Renal cortical epithelial cell (primary cell): ENCODE measurements at places on chromosomes 3 and 15. TPM values are rescaled to one million over a fixed set of nuclear protein-coding genes. Genes with fewer than 3 reads are reported as not detected.

DNA sequence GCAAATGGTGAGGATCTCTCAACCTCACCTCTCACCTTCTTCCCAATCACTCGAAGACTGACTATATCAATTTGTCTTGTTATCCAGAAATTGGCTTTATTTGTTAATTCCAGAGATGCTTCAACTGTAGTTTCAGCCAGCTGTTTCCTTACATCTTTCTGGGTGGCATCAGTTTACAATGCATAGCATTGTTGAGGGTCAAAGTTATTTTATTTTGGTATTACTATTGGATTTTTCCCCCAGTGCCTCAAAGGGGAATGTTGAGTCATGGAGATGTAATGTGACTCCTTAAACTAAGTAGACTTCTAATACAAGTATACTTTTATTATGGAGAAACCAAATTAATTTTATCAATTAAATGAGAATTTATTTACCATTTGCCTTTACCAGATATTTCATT is 351.6 kb downstream of the TIGIT start:
- DNase-seq, result no peak

ZNF501 gene
- 1.2 and 5.3 TPM in 2 replicates for total RNA-seq

GRCh38 chr15:94212291-94212690 is 19.1 kb upstream of the MCTP2 start:
- DNase-seq, result no peak

DNA sequence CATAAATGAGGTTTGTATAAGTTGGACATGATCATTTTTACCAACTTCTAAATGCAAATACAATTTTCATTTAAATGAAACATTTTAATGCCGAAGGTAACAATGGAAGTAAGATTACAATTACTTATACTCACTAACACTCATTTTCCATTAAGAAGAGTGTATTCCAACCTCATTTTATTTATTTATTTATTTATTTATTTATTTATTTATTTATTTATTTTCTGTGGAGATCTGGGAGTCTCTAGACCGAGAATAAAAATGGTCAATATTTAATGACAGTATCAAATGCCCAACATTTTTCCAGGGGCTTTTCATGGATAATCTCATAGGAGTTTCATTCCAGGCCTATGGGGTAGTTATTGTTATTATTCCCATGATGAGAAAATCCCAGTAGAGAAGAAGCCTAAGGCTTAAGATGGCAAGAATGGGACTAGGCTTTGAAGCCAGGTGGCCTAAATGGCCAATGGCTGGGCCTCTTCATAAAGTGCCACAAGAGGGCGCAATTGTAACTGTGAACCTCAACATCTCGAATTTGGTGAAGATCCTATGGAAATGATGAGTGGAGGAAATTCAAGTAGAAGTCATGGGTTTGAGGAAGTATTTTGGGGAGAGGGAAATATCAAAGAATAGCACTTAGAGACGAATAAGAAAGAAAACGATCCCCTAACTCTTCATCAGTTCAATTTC is 21.3 kb downstream of the VGLL3 start:
- DNase-seq, result no peak

DNA sequence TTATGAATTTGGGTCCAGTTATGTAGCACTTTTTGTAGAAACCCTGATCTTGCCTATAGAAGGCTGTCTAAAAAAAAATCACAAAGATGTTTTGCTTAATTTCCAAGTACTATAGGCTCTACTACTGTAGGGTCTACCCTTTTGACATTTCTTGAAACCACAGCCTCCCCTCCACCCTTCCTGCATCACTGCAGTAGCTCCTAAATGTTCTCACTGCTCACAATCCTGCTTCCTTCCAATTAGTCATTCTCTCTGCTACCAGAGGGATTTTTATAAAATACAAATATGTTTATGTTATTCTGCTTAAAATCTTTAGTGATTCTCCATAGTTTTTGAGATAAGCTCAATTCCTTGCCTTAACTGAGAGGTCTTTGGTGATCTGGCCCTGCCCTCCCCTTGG is 114.0 kb downstream of the CYP19A1 start:
- peak; percentile 4 for DNase-seq

DNA sequence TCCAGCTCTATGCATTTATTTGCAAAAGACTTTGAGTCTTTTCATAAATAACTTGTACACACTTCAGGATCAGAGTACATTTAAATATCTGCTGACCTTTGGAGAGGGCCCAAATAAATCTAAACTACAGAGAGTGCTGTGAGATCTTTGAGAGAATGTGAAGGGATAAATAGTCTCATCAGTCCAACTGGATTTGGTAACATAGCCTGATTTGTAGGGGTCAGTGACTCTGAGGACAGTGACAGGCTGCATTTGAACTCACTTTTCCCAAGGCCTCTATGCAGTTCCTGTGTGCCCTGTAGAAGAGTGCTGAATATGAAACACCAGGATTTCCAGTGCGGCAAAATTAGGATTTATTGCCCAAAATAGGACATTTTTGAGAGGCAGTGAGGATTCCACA is 136.2 kb downstream of the ZPLD1 start:
- no peak for DNase-seq

DNA sequence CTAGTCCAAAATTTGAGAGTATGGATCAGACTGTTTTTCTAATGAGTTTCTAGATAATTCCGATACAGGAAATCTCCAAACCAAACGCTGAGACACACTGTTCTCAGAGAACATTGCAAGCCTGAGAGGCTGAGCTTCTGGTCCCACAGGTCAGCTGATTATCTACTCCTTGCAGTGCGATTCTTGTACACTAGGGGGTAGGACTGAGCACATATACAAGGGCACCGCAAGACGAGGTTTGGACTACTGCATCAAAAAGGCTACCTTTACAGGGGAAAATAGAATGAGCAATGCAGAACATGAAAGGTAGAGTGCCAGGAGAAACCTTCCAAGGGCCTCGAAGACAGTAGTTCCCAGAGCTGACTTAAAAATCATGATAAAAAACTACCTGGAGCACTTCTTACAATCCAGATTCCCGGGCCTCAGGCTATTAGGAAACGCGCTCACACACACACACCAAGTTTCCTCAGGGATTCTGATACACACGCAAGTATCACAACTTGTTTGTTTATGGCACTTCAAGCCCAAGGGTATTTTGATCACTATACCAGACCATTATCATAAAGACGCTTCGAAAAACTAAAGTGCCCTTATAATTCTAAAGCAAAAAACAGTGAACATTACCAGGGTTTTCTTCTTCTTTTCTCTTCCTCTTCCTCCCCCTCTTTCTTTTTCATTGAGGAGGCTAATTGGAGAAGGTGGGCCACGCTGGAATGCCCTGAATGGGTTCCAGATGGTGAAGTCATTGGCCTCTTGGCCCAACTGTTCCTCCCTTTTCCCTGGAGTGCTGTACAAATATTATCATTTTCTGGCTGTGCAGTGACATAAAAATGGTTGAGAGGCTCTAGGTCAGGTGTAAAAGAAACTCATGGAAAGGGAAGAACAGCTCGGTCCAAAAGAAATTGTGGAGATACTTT is 61.8 kb downstream of the SLC12A8 start:
- peak; percentile 71 for DNase-seq

DNA sequence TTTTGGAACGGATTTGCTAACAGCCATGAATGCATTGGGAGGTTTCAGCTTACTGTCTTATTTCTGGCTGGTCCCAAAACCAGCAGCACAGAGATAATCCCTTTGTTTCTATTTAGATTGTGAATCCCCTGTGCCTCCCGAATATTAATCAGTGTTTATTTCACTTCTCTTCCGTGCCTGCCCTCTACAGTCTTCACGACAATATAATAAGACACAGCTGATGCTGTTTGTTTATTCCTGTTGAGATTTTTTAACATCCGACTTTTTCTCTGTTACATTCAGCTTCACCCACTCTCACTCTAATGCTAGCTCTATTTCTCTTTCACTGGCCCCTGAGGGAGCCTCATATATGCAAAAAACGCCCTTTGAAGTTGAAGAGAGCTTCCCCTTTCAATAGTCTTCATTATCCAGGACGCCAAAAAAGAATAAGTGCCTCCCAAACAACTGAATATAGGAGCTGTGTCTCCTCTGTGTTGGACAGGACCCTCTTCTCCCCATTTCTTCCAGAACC is 995.3 kb downstream of the ROBO2 start:
- DNase-seq, result no peak

GRCh38 chr3:23685541-23686258 is 120.1 kb upstream of the UBE2E1 start:
- DNase-seq, result peak; percentile 99

DNA sequence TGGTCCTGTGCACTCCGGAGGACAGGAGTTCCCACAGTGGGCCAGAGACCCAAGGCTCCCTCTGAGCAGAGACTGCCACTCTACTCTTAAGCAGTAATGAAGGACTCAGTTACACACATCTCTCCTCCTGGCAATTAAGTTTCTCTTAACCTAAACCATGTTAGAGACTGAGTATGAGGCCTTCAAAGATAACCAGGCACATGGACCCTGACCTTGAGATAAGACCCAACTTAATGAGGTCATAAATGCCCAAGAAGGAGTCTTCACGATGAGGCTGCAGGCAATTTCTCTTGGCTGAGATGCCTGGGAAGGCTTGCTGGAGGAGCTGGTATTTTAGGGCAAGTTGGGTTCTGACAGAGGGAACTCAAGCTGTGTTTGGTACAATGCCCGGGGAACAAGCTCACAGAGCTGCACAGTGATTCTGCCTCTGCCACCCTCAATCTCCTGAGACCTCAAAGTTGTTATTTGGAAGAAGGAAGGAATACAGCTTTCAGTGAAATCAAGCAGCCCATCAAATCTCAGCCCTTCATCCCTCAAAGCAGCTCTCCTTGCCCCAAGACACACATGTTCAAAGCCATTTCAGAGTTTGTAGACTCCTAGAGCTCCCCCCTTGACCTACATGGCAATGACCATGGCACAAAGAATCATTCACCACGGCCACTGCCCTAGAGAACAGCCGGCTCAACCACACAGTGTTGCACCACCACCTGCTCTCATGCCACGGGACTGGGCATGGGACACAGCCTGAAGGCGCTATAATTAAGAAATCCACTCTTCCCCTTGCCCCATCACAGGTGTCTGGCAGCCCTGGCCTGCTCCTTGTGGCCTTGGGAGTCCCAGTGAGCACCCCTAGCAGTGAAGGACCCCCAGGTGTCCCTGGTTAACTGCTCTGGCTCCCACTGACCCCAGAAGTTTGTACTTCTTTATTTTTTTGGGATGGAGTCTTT is 7.1 kb downstream of the RMDN3 start:
- no peak for DNase-seq

DNA sequence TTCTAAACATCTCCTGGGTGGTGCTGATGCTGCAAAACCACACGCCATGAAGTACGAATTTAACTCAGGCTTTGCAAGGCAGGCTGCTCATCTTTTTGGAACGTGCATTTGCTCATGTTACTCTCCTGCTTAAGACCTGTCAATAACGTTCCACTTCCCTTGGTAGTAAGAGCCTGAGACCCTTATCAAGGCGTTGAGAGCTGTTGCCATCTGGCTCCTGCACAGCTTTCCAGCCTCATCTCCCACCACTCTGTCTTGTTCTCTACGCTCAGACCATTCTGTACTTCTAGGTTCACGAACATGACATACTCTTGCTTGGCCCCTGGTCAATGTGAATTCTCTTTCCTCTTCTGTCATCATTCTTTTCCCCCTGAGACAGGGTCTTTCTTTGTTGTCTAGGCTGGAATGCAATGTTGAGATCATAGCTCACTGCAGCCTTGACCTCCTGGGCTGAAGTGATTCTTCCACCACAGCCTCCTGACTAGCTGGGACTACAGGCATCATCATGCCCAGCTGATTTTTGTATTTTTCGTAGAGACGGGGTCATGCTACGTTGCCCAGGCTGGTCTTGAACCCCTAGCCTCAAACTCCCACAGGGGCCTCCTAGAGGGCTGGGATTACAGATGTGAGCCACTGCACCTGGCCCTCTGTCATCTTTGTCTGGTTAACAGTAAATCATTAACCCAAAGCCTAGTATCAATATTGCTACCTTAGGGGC is 202.8 kb downstream of the CADPS start:
- no peak for DNase-seq

EPHB3 gene
- total RNA-seq, result 0.15 and 0.17 TPM in 2 replicates

DNA sequence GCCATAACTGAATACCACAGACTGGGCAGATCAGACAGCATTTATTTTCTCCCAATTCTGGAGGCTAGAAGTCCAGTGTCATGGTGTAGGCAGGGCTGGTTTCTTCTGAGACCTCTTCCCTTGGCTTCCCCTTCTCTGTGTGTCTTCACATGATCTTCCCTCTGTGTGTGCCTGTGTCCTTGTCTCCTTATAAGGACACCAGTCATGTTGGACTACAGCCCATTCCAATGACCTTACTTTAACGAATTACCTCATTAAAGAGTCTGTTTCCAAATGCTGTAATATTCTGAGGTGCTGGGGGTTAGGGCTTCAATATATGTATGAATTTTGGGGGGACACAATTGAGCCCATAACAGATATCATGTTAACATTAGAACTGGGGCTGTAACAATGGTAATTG is 13.3 kb upstream of the RARRES1 start:
- no peak for DNase-seq

GRCh38 chr15:28888900-28889299 is 3.1 kb downstream of the APBA2 start:
- no peak for DNase-seq

DNA sequence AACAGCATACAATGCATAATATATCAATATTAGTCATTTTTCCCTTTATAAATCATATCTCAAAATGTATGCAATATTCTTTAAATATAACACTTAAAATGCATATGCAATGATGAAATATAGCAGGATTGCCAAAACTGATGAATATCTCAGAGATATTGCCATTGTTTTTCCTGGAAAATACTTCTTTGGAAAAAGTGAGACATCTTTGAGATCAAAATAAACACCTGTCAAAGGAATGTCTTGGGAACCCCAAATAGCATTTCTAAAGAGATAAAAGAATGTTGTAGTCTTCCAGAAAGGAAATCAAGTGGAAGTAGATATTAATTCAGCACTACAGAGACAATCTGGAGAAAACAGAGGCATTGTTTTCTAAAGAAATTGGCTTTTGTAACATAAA is 457.8 kb upstream of the UBE2E2 start:
- DNase-seq, result no peak

ITGB5 gene
- 142 and 304 TPM in 2 replicates for total RNA-seq

DLL4 gene
- 0.15 and 0.17 TPM in 2 replicates for total RNA-seq

DNA sequence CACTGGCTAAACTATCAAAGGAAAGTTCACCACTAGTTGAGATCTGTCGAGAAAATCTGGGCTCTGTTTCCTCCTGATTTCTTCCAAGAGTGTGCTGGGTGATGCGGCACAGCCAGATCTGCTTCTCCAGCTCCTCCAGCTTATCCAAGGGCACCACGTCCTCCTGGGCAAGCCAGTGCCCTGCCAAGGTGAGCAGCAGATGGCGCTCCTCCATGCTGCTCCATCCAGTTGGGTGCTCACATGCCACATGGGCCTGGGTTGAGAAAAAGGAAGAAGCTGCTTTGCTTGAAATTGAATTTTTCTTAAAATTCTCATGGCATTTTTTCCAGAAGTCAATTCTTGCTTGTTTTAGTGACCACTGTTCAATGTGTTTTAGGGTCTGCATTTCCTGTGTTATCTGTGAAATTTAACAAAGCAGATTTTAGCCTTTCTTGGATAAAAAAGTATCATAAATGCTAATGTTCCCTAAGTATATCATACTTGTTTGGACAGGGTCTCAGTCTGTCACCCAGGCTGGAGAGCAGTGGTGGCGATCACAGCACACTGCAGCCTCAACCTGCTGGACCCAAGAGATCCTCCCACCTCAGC is 47.3 kb downstream of the EIF3J start:
- peak; percentile 19 for DNase-seq
